ENCODE measurements at places on chromosomes 11 and 22.

DNA sequence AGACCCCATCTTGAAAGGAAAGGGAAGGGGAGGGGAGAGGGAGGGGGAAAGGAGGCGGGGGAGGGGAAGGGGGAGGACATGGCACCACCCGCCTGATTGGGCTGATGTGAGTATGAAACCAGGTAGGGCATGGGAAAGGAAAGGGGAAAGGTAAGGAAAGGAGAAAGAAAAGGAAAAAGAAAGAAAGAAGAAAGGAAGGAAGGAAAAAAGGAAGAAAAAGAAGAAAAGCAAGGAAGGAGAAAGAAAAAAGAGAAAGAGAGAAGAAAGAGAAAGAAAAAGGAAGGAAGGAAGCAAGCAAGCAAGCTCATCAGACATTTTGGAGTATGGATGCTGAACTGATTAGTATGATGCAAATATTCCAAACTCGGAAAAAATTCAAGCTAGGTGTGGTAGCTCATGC lies 36.0 kb upstream of the TFIP11 start:
- no peak for DNase-seq

DNA sequence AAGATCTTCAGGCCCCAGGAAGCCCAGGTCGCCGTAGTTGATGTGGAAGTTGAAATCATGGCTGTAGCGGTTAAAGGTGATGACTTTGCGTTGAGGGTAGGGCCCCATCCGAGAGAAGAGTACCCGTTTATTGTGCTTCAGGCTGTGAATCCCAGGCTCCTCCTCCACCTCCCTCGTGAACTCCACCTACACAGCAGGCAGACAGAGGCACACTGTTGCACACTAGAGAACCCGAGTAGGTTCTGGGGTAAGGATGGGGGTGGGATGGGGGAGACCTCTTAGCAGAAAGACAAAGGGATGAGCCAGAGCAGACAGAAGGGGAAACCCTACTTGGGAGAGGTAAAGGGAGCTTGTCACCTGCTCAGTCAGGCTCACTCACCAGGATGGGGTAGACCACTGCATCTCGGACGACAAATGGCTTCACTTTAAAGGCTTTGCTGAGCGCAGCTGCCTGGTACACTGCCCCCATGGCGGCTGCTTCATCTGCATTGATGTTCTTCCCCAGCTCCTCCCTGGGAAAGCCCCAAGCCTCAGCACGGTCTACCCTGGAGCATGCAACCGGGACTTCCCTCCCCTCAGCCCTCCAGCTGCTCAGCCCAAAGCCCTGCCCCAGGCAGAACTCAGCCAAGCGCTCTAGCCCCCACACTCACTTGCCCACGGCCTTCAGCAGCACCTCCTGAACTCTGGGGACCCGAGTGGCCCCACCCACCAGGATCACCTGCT lies 5.4 kb downstream of the HYOU1 start:
- DNase-seq = no peak

GRCh38 chr11:74084796-74085541 lies 76.1 kb upstream of the UCP3 start:
- no peak for DNase-seq

GRCh38 chr11:15936011-15936410 lies 420.3 kb downstream of the SOX6 start:
- DNase-seq = no peak

DNA sequence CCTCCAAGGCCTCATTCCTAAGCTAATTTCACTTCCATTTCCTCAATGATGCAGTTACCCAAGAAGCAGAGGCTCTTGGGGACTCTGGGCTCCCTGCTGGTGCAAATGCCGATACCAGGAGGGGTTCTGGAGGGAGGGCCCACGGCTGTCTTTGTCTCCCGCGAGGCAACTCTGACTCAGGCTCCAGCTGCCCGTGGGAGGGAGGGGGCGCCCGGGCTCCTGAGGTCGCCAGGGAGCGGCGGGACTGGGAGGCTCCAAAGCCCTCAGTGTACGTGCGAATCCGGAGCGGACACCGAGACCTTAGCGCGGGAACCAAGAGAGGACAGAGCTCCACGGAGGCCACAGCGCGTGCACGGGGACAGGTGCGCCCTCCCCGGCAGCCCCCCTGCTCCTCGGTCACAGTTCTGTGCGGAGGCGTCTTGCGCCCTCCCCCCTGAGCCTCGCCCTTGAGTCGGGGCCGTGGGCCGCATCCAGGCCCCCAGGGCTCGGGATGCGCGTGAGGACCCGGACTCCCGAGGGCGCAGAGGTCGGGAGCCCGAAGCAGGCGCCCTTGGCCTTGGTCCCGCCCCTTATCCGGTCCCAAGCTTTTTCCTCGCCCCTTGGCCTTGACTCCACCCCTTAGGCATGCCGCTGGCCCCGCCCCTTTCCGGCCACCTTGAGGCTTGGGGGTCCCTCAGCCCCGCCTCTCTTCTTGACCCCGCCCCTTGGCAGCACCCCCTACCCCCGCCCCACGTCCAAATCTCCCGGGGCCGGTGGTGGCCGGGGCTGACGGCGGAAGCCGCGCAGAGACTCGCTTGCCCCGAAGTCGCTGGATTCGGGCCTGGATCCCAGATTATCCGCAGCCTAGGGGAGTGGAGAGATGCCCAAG lies 4.7 kb upstream of the SHISA8 start:
- DNase-seq = no peak

DNA sequence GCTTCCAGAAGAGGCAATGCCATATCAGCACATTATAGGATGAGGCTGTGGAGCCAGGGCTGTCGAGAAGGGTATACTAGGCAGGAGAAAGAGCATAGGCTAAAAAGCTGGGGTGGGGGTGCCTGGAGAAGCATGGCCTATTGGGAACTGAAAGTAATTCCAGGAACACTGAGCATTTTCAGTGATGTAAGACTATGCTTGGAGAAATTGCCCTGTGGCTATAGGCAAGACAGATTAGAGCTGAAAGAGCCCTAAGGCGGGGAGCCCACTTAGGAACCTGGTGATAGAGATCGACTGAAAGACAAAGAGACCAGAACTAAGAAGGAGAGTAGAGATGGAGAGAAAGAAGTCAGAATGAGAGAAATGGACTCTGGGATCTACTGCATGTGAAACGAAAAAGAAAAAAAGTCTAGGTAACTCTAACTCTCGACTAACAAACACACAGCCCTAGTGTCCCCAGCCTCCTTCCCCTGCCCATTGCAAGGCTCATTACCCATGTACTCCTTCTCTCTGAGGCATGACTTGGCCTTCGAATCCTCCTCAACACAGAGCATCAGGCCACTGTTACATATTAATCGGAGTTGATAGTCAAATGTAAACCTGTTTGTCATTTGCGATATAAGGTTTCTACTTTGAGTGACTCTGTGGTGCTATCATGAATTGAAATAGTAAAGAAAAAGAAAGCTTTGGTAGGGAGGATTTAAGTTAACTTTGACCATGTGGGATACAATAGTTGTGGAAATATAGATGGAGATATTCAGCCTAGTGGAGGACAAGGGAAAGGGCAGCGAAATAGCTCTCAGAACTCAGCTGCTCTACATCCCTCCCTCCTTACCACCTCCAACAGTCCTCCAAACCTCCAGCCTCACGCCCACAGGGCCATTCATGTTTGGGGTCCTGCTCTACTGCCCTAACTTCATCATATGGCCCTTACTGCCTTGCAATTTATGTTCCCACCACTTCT lies 52.3 kb upstream of the BMAL1 start:
- no peak for DNase-seq

DNA sequence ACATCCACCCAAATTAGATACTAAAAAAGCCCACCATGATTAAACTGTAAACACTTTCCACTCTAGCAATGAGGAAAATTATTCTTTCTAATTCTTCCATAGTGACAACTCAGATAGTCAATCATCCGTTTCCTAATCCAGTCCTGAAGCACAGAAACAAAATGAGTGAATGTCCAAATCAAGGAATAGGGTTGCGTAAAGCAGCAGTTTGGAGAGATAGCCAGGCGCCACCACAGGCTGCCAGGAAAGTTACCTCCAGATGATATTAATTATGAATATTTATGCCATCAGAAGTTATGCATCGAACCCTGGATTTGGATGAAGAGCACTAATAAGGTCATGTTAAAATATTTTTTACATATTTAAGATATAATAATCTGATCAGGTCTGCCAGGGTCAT lies 63.2 kb downstream of the ETS1 start:
- DNase-seq = no peak

GRCh38 chr22:39101226-39101625 lies 4.2 kb downstream of the APOBEC3H start:
- DNase-seq = no peak

- DNase-seq = no peak
These were observed 1.0 kb downstream of the RIC3 start for GRCh38 chr11:8167796-8168195.

- DNase-seq = no peak
These were observed 110.6 kb downstream of the KIF18A start for GRCh38 chr11:27997344-27997743.

- DNase-seq = no peak
These were observed 8.0 kb downstream of the IFITM10 start for GRCh38 chr11:1742371-1742770.

GRCh38 chr11:31646216-31646615 lies 136.6 kb downstream of the ELP4 start:
- no peak for DNase-seq

- DNase-seq = no peak
These were observed 7.0 kb downstream of the EXPH5 start for GRCh38 chr11:108586600-108586999.

DNA sequence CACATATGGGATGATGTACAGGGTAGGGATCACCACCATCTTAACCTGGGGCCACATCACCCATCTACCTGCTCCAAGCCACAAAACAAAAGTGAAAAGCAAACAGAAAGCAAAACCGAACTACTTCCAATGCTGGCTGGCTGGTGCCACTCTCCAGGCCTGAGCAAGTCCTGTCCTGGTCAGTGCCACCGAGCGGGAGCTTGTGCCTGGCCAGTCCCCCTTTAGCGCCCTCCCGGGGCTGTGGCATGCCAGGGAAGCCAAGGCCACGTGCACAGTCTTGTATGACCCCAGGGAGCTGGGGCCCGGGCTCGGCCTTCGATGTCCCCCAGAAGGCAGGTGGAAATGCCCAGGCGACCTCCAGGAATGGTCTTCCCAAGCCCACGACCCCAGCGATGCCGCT lies 17.9 kb upstream of the NAP1L4 start:
- no peak for DNase-seq

- DNase-seq = peak; percentile 28
These were observed 11.5 kb downstream of the CSNK1E start for GRCh38 chr22:38305471-38306448.

DNA sequence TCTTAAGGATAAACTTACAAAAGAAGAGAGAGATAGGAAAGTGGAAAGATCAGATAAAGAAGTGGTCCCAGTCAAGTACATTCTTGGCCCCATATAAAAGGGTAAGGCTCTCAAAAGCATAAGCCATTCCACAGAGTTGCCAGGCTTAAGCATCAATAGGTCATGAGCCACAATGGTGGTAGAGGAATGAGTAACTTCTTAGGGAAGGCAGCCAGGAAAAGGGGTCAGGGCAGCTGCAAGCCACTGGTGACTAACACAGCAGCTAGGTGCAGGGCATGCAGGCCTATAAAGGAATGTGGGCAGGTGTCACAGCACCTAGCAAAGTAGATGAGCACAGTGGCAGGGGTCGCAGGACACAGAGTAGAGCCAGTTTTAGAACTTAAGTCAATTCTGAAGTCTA lies 302.6 kb upstream of the FAT3 start:
- DNase-seq = no peak

GRCh38 chr22:48545987-48546386 lies 1281.7 kb downstream of the BRD1 start:
- DNase-seq = no peak

DNA sequence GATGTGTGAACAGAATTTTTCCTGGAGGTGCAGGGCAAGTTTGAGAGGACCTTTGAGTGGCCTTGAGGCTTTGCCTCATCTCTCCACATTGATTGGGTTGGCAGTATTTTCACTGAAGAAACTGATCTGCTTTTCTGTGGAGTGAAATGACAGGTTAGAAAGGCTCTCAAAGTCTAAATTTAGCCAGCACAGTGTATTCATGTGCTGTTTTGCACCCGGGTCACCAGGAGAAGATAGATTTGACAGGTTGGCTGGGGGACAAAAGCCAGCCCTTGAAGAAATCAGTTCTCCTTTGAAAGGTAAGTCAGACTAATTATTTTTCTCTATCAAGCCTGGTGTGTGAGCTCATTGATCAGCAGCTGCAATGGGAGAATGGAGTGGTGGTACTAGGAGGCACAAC lies 152.9 kb downstream of the DBX1 start:
- no peak for DNase-seq

DNA sequence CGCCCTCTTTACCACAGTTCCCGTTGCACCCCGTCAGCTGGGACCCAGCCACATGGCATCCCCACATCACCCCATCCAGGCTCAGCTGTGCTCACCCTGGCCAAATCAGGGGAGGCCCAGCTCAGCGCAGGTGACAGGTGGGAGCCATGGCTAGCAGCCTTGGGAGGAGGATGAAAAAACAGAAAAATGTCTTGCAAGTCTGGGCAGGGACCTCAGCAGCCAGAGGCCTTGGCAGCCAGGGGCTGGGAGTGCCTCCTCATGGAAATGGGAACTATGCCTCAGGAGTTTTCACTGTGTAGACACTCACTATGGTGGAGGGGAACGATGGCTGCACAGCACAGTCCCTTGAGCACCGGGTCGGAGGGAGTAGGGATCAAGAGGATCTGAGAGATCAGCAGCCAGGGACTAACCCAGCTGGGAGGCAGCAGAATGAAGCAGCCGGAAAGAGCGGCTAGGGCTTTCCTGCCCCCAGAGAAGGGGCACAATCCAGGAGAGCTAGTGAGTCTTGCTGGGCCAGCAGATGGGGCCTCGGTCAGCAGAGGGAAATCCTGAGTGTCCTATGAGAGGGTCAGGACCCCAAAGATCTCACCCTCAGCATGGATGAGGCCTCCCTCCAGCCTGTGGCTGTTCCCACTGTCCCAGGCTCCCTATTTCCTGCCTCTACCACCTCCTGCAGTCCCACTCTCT lies 6.2 kb upstream of the FTH1 start:
- DNase-seq = no peak

DNA sequence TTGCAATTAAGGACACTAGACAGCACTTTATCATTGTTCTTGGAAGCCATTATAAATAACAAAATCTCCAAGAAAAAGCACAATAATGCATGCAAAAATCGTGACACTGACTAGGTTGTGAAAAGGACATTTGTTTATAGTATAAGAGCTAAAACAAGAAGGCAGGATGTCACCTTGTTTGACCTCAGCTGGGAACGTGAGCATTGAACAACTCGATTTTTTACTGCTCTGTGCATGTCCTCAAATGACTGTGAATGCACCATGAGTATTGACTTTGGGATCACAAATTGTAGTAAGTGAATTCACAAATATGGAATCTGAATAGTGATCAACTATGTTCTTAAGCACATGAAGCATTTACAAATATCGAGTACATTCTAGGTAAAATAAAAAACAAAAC lies 35.3 kb upstream of the ARHGAP20 start:
- DNase-seq = no peak

DNA sequence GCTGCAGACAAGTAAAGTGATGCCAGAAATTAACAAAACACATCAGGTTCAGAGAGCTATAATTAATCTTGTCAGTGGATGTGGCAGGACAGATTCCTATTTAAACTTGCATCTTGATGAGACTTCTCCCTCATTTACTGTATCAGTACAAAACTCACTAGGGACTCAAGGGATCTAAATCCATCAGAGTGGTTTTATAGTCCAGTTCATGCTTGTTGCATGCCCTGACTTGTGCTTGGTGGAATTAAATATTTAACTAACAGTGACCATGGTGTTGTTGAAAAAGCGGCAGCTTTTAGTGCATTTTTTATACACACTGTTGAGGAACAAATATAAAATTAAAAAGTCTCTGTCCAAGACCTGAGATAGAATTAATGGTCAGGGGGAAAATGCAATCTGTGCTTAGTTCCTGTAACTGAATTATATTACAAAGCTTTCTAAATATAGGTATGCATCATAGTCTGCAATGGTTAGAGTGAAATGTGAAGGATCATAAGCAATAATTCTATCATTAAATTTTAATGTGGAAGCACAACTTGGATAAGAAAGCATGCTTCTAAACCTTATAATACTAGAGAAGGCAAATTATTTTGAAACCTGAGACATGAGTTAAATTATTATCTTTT lies 1475.5 kb upstream of the TENM4 start:
- DNase-seq = no peak
